Activated naive CD8-positive, alpha-beta T cell treated with anti-CD3 and anti-CD28 coated beads, Interleukin-2, amount 10 ng/mL, durations not matched to agents 7 days and 5 days (primary cell): ENCODE measurements at places on chromosomes 11 and 22. TPM values are rescaled to one million over a fixed set of nuclear protein-coding genes. Genes with fewer than 3 reads are reported as not detected.

The SUSD2 gene
- 1.2 TPM for total RNA-seq

The CADM1 gene
- total RNA-seq = 1.8 TPM

The MPPED2 gene
- not detected for total RNA-seq

The GRM5 gene
- not detected for total RNA-seq

The MCHR1 gene
- not detected for total RNA-seq

The OR8D1 gene
- total RNA-seq = not detected

The APOC3 gene
- total RNA-seq = not detected

The NRXN2 gene
- total RNA-seq = not detected

The SLC22A6 gene
- not detected for total RNA-seq

The FAM111B gene
- total RNA-seq = 45.1 TPM

The CCDC87 gene
- 0.14 TPM for total RNA-seq

The VWCE gene
- total RNA-seq = 3.1 TPM

The A4GALT gene
- not detected for total RNA-seq
